ENCODE measurements at places on chromosomes 12 and 14.

DNA sequence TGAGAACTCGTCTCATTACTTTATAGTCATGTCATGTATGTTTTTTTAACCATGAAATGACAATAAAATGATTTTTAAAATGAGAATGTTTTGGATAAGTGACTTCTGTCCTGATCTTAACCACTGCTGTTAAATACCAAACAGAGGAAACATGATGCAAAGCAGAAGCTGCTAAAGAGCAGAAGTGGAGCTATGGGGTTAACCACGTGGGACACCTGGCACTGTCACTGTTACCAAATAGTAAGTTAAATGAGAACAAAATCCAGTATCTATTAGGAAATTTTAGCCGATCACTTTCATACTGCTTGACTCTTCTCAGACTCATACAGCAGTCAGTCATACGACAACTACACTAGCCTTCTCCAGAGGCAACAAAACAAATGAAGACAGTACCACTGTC is 82.4 kb downstream of the SCAF11 start:
- DNase-seq, result no peak

- DNase-seq, result peak; percentile 28
These were observed 10.6 kb upstream of the DNAL1 start for GRCh38 chr14:73634011-73634833.

DNA sequence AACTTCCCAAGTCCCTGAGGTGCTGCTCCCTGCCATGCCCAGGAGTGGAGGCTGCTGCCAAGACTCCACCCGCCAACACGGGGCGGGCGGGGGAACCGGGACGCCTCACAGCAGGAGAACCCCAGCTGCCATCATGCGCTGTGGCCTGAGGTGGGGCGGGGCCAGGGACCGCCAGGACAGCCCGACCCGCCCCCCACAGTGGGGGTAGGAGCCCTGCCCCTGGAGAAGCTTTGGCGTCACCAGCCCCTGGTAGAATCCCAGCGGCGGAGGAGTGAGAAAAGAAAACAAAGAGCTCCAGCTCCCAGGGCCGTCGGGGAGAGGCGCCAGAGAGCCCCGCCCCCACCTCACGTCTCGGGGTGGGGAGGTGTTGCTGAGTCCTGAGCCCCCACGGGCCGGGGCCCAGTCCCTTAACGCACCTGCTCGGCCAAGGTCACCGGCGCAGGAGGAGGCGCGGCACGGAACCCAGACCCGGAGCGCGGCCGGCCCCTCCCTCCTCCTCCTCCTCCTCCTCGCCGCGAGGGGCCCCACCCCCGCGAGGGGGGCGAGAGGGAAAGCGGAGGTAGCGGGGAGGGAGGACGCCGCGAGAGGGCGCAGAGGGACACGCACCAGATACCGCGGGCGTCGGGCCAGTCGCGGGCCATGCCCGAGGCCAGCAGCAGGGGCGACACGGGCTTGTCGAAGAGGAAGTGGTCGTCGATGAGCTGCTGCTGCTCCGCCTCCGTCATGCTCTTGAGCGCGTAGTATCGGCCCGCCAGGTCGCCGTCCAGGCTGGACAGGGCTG is 1.8 kb downstream of the CKB start:
- peak; percentile 73 for DNase-seq

DNA sequence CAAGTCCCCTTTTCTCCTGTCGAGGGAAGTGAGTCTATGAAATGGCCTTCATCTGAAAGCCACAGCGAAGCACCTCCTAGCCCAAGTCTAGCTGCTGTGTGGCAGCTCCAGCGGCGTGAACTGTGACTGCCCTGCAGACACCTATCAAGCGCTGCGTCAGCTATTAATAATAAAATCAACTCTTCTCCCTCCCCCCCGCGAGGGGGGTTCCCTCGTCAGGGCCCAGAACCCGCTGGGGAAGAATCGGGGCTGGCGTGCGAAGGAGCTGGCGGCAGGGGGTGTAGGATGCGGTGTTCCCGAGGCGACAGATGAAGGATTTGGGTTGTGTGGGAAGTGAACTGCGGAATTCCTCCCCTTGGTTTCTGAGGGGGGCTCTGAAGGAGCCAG is 662 bp upstream of the ATP2A2 start:
- DNase-seq, result peak; percentile 75

- no peak for DNase-seq
These were observed 56.3 kb downstream of the RPH3A start for GRCh38 chr12:112847708-112848337.
